Immature natural killer cell (primary cell): ENCODE measurements at places on chromosomes 13 and 19. TPM values are rescaled to one million over a fixed set of nuclear protein-coding genes. Genes with fewer than 3 reads are reported as not detected.

The ILF3 gene
- polyA plus RNA-seq = 107 TPM

The UBAC2 gene
- polyA plus RNA-seq = 114 TPM

The SLAIN1 gene
- polyA plus RNA-seq = 11.8 TPM

The MISP gene
- polyA plus RNA-seq = not detected

The NXNL1 gene
- not detected for polyA plus RNA-seq

GRCh38 chr13:30881191-30881651, 24.9 kb upstream of the MEDAG start:
- DNase-seq = no peak

DNA sequence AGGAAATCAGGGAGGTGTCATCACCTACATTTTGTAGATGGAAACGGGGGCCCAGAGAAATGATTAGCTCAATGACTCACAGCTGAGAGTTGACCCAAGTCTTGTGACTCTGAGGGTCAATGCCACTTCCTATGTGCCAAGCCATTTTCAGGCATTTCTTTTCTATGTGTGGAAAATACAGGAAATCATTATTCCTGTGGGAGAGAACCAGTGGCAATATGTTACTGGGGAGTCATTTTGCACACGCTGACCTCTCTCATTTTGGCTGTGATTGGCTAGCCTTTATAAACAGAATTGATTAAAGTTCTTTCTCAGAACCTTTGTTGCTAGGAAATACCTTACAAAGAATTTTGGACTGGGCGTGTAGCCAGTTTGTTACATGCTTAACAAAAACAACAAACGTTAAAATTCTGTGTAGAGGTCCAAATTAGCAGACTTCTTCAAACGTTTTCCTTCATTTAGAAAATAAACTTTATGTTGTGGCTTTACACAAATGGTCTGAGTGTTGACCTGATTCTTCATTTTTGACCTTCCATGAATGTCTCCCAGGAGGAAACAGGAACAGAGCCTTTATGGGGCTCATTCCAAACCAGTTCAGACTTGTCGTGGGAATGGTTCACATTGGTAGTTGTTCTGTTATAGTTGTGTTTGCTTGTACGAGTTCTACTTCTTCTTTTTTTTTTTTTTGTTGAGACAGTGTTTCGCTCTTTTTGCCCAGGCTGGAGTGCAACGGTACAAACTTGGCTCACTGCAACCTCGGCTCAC, 11.4 kb downstream of the PCCA start:
- DNase-seq = no peak

DNA sequence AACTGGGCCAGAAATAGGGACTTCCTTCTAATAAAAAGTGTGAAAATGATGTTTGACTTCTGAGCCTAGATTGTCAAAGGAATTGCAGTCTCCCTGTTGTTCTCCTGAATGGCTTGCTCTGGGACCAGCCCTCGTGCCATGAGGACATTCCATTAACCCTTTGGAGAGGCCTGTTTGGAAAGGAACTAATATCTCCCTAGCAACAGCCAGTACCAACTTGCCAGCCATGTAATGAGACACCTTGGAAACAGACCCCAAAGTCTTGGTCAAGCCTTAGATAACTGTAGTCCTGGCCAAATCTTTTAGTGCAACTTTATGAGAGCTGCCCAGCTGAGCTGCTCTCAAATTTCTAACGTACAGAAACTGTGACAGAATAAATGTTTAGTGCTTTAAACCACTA, 8.2 kb upstream of the SIAH3 start:
- DNase-seq = no peak

- no peak for DNase-seq
Measured at GRCh38 chr13:113432506-113433270, 20.6 kb downstream of the ADPRHL1 start.

DNA sequence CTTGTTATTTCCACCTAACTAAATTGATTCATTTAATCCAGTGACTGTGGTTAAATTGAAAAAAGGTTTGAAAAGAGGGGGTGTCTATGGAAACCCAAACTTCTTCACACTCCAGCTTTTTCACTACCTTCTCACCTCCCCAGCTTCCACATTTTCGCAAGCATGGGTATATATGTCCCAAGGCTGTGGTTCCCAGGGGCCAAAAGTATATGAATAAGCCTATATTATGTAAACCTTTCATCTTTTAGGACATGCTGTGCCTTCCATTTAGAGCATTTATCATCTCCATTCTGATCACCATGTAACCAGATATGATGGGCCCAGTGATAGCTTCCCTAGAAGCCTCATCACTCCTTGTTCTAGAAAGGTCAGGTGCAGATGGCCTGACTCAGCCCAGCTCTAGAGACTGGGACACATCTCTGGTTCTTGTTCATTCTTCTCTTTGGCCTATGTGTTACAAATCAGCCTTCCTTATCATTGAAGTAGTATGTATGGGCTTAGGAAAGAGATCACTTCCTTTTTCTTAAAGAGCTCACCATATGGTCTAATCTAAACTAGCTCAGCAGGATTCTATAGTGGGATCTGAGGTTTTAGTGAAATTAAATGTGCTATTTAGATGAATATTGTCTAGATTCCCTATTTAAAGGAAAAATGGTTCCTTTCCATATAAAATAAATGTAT, 19.5 kb upstream of the ARL11 start:
- no peak for DNase-seq

- no peak for DNase-seq
Measured at GRCh38 chr19:5407356-5407755, 47.9 kb upstream of the ZNRF4 start.

DNA sequence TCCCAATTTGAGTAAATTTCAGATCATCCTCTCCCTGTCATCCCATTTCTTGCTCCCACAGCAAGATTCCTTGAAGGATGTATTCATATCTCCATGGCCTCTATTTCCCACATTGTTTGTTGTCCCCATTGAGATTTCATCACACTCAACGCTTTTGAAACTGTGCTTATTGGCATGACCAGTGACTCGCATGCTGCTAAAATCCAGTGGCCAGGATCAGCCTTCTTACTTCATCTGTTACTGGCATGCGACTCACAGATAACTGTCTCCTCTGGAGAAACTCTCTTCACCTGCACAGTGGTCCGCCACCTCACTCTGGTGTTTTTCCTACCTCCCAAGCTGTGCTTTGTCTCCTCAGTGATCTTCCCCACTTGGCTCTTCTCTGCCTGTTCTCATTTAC, 95.8 kb downstream of the WASF3 start:
- no peak for DNase-seq

- DNase-seq = no peak
Measured at GRCh38 chr13:25864116-25864515, 187.7 kb downstream of the SHISA2 start.

GRCh38 chr13:95704510-95704909, 27.6 kb downstream of the DNAJC3 start:
- DNase-seq = no peak

GRCh38 chr19:36267061-36267845, 52.3 kb downstream of the ZNF146 start:
- no peak for DNase-seq

- DNase-seq = no peak
Measured at GRCh38 chr13:28618230-28618994, 40.5 kb upstream of the POMP start.

- DNase-seq = no peak
Measured at GRCh38 chr13:50677687-50678463, 165.6 kb downstream of the DLEU7 start.

- no peak for DNase-seq
Measured at GRCh38 chr13:98327371-98328270, 150.6 kb upstream of the RNF113B start.

- DNase-seq = no peak
Measured at GRCh38 chr19:32053861-32054260, 291.5 kb upstream of the ZNF507 start.

DNA sequence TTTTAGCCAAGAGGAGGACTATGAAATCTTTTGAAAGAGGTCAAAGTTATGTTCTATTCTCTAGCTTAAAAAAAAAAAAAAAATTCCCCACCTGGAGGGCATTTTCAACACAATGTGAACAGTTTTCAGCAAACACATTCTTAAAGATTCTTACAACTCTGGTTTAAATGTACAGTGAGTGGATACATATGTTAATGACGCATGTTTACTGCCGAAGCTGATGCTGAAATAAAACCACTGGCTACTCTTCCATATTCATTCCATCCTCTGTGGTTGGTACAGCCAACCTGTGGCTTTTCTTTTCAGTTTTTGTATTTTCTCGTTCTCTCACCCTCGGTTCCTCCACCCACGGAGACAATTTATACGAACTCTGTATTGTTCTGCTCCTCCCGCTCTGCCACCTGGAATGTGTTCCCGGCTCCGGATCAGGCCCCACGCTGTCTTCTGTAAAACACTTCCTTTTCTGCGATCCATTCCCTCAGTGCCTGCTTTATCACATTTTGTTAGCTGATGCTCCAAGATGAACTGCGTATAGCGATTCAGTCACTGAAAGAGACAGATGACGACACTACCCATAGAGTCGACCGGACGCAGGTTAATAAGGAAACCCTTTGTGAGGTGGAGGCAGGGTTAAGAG, 466.4 kb upstream of the ARGLU1 start:
- no peak for DNase-seq

DNA sequence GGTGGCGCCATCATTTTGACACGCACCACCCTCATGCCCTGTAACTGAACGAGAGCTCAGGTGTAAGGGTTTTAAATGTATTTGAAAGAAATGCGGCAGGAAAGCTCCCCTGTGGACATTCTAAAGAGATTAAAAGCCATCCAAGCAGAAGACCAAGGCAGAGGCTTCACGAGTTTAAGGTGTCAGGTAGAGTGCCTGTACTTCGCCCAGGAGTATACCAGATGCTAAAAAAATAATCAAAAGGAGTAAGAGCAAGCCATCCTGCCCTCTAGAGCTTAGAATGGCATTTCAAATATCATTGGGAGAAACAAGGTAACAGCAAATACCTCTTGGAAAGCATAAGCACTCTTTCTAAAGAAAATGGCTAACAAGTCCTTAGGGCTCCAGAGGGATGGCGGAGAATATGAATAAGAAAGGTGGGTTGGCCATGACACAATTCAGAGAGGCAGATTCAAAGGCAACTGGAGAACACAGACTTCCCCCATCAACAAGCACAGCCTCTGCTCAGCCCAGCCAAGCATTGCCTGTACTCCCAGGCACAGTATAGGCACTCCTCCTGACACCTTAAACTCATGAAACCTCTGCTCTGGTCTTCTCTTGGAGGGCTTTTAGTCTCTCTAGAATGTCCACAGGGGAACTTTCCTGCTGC, 447.6 kb downstream of the SUCLA2 start:
- no peak for DNase-seq

DNA sequence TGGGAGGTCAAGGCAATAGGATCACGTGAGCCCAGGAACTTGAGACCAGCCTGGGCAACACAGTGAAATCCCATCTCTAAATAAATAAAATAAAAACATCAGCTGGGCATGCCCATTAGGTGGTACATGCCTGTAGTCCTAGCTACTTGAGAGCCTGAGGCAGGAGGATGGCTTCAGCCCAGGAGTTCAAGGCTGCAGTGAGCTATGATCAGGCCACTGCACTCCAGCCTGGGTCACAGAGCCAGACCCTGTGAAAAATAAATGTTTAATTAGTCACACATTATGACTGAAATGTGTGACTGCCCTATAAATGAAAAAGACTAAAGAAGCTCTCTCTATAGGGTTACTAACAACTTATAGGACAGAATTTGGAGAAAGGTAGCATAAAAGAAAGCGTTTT, 37.7 kb downstream of the USP12 start:
- no peak for DNase-seq

DNA sequence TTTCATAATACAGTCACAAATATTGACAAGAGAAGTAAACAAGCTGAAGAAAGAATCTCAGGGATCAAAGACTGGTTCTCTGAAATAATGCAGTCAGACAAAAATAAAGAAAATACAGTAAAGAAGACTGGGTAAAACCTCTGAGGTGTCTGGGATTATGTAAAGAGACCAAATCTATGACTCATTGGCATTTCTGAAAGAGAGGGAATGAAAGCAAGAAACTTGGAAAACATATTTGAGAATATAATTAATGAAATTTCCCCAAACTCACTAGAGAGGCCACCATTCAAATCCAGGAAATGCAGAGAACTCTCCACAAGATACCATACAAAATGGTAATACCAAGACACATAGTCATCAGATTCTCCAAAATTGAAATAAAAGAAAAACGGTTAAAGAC, 53.0 kb upstream of the GPC6 start:
- DNase-seq = no peak

DNA sequence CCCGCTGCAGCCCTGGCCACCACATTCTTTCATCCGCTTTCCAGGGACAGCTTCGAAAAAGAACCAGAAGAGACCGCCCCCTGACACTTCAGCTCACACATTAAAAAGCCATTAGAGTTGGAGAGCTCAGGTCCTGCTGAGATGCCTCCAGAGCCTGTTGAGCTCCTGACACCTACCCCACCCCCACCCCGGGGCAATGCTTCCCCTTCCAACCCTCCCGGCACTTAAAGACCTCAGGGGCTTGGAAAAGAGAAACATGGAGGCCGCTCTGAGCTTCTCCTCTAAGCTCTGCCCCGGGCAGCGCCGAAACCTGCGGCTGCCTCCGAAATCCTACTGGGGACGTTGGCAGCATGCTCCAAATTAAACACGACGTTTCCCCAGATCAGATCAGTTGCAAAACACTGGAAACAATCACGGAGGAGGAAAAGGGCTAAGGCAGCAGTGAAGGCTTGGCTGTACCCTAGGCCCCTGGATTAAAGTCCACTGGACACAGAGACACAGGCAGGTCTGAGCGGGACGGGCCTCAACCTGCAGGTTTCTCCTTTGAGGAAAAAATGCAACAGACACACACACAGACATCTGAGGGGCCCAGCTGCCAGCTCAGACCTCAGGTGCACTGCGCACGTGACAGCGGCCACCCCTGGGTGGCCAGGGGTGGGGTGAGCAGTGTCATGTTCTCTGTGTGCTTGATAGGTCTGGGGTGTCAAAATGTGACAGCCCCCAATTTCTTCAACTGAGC, 9.6 kb downstream of the SH3GL1 start:
- no peak for DNase-seq

DNA sequence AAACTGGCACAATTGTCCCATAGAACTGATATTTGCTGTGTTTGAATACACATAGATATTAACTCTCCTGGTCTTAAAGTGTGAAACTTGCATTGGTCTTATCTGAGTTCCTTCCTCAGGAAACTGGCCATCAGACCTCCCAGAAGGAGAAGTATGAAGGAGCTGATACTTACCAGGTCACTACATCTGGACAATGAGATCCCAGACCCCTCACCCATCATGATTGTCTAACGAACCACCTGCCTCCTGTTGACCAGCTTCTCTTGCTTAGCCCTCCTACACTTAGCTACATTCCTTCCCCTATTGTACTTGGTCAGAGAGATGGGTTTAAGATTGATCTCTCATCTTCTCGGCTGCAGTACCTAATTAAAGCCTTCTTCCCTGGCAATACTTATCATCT, 413.3 kb downstream of the KCTD12 start:
- DNase-seq = no peak

GRCh38 chr13:35876601-35877000, 254.6 kb downstream of the DCLK1 start:
- DNase-seq = no peak
